Uterus (tissue), 4 donors: ENCODE measurements at places on chromosomes 1 and 21. TPM values are rescaled to one million over a fixed set of nuclear protein-coding genes. Genes with fewer than 3 reads are reported as not detected.

DNA sequence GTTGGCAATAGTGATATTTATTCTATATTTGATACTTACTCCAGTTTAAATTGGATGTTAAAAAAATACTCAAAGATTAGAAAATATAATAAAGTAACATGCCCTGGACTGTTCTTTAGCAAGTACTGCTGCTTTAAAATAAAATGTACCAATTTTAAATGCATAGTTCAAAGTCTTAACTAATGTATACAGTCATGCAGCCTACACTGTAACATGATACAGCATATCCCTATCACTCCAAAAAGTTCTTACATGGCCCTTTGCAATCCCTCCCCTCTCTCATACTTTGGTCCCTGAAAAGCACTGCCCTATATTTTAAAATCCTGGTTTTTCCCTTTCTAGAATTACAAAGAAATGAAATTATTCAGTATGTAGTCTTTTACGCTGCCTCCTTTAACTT is 726.6 kb downstream of the LTN1 start:
- H3K36me3 ChIP-seq: no peaks in the 10 kb centered on the region
- DNase-seq: no peak
- H3K27ac ChIP-seq: no peak overlapping the region
- H3K4me1 ChIP-seq: no peaks in the 10 kb centered on the region

DNA sequence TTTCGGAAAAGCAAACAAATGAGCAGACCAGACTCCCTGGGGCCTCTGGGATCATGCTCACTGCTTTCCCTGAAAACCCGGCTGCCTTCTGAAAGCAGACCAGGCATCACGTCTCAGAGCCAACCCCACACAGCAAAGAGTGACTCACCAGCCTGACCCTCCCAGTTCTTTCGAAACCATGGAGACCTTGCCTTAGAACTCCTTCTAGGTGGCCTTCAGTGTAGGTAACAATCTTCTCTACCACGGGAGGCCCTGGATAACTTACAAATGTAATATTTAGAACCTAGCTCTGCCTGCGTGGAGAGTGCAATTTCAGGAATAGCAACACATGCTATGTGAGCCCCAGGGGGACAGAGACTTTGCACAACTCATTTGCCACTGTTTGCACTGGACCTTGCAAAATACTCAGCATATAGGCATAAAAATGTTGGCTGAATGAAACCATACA is 105.2 kb downstream of the SUSD4 start:
- no peak overlapping the region for H3K4me3 ChIP-seq
- no peaks in the 10 kb centered on the region for H3K36me3 ChIP-seq
- DNase-seq: no peak

DNA sequence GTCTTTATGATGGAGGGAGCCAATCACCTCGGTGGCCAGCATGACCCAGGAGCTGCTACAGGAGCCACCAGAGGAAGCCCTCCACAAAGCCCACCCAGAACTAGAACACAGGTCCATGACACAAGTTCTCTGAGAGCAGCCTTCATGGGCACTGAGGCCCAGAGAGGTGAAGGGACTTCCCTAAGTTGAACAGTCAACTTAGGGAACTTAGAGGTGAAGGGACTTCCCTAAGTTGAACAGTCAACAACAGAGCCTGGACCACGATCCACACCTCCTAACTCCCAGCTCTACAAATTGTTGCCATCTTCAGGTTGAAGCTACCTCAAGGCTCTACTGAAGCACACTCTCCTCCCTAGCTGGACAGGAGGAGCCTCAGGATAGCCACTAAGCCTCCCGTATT is 132.7 kb downstream of the CCDC185 start:
- no peak overlapping the region for H3K4me3 ChIP-seq
- no peak overlapping the region for H3K27ac ChIP-seq
- DNase-seq: no peak
- no peaks in the 10 kb centered on the region for H3K27me3 ChIP-seq

DNA sequence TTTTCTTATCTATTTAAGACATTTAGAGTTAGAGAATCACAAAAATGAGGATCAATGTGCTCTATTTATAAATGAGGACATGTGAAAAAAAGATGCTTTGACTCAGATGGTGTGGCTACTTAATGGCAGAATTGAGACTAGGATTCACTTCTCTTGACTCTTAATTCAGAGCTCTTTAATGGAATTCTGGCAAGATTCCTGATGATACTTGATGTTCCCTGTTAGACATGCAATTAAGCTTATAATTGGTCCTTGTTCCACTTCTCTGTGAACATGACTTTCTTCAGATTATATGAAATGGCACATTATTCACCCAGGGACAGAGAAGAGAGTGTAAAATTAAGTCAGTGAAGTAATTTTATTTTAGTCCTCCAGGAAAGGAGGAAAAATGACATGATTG is 165.3 kb downstream of the LRRC7 start:
- no peaks in the 10 kb centered on the region for H3K36me3 ChIP-seq
- H3K4me1 ChIP-seq: no peaks in the 10 kb centered on the region
- no peak overlapping the region for H3K27ac ChIP-seq
- H3K27me3 ChIP-seq: no peaks in the 10 kb centered on the region
- DNase-seq: no peak

Gene AMY1B
- 4.6 TPM for total RNA-seq

- no peak overlapping the region for H3K27ac ChIP-seq
- no peak overlapping the region for H3K4me3 ChIP-seq
- H3K27me3 ChIP-seq: no peaks in the 10 kb centered on the region
- peaks cover 14% of the 10 kb centered on the region for H3K4me1 ChIP-seq
- peak; percentile 50 for DNase-seq
These were observed 3.1 kb upstream of the YRDC start for GRCh38 chr1:37811027-37811655.

DNA sequence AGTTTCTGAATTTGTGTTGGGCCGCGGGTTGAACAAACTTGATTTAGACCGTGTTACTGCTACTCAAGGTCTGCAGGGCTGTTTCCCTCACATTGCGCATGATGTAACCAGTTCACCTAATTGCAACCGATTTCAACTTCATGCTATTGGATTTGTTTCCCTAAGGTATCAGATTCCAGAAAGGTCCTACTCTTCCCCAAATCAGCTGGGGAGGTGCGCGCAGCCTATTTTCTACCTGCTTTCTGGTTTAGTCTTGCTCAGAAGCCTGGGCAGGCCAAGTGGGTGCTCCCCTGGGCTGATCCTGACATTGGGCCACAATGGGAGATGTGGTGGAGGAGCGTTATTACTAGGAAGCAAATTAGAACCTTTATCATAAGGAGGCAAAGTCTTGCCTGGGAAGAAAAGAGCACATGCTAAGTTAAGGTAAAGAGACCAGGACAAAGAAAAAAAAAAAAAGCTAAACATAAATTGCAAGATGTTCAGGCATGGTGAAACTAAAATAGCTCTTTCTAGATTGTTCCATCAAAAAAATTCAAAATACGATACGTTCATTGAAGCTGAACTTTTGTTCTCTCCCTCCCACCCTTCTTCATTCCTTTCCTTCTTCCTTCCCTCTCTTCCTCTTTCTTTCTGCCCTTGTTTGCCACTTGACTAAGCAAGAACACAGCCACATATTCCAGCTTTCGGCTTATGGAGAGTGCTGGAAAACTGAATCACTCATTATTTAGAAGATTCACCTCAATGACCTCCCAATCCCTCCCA is 28.8 kb upstream of the TARBP1 start:
- no peak for DNase-seq
- H3K27ac ChIP-seq: no peak overlapping the region
- H3K4me3 ChIP-seq: no peak overlapping the region
- H3K36me3 ChIP-seq: no peaks in the 10 kb centered on the region

Gene CD1E
- not detected for total RNA-seq

DNA sequence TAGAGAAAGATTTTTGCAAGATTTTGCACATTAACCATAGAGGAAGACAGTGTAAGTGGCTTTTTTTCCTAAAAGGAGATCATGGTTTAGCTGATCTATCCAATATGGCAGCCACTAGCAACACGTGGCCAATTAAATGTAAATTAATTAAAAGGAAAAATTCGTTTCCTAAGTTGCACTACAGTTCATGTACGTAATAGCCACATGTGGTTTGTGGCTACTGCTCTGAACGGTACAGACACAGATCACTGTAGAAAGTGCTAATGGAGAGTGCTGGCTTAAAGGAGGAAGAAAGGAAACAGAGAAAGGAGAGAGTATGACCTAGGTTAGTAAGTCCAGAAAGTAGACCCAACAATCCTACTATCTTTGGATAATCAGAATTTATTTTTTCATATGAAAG is 170.8 kb downstream of the SIPA1L2 start:
- H3K27me3 ChIP-seq: no peaks in the 10 kb centered on the region
- no peaks in the 10 kb centered on the region for H3K4me1 ChIP-seq
- H3K4me3 ChIP-seq: no peak overlapping the region
- DNase-seq: no peak
- no peak overlapping the region for H3K27ac ChIP-seq

DNA sequence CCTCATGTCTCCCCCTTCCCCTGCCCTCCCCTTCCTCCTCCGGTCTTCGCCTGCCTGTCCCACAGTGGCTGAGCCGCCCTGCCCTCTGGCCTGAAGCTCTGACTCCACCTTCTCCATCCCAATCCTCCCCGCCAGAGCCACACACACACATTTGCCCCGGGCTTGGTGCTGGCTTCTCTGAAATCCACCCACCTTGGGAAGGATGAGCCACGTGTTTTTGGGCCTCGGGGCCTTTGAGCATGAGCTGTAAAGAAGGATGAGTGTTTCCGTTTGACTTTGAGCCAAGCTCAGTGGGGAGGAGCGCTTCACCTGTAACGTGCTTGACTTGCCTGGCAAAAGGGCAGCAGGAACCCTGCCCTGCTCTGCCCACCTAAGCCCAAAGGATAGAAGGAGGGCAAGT is 295.1 kb downstream of the SIPA1L2 start:
- H3K4me3 ChIP-seq: no peak overlapping the region
- no peaks in the 10 kb centered on the region for H3K4me1 ChIP-seq
- H3K36me3 ChIP-seq: no peaks in the 10 kb centered on the region
- no peak overlapping the region for H3K27ac ChIP-seq
- no peaks in the 10 kb centered on the region for H3K27me3 ChIP-seq

DNA sequence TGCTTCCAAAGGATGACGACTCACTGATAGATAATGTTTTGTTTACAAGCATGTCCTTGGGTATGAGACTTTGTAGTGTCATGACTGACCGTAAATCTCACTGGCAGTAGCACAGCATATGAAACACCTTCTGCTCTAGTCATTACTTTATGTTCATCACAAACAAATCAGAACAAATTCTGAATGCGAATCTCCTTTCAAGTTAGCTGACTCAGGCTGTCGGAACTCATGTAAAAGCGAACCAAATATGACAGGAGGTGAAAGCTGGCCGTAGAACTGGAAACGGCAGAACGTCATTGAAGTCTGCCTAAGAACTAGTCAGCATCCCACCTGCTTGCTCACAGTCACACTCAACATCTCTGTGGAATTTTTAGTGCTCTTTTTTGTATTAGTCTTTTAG is 143.9 kb downstream of the RGS7 start:
- H3K27ac ChIP-seq: no peak overlapping the region
- H3K4me3 ChIP-seq: no peak overlapping the region
- no peaks in the 10 kb centered on the region for H3K36me3 ChIP-seq
- DNase-seq: no peak

GRCh38 chr1:199867601-199868000 is 159.9 kb upstream of the NR5A2 start:
- DNase-seq: no peak
- no peaks in the 10 kb centered on the region for H3K27me3 ChIP-seq
- no peaks in the 10 kb centered on the region for H3K36me3 ChIP-seq
- H3K4me3 ChIP-seq: no peak overlapping the region
- H3K4me1 ChIP-seq: no peaks in the 10 kb centered on the region

DNA sequence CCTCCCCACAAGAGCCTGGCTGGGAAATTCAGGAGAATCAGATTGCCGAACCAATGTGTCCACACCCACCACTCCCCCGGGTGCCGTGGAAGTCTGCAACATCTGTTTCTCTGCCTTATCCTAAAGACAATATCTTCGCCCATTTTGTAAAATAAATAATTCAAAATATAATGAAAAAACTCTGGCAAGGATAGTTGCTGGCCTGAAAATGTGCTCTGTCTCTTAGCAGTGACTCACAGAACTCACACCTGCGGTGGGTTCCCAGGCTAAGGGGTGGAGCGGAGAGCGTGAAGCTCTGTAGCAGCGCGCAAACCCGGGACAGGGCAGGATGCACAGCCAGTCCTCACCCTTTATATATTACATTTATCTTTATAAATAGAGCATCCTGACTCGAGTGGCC is 99.9 kb downstream of the COLGALT2 start:
- H3K4me1 ChIP-seq: no peaks in the 10 kb centered on the region
- H3K27me3 ChIP-seq: no peaks in the 10 kb centered on the region
- H3K36me3 ChIP-seq: no peaks in the 10 kb centered on the region
- no peak overlapping the region for H3K4me3 ChIP-seq
- no peak for DNase-seq

DNA sequence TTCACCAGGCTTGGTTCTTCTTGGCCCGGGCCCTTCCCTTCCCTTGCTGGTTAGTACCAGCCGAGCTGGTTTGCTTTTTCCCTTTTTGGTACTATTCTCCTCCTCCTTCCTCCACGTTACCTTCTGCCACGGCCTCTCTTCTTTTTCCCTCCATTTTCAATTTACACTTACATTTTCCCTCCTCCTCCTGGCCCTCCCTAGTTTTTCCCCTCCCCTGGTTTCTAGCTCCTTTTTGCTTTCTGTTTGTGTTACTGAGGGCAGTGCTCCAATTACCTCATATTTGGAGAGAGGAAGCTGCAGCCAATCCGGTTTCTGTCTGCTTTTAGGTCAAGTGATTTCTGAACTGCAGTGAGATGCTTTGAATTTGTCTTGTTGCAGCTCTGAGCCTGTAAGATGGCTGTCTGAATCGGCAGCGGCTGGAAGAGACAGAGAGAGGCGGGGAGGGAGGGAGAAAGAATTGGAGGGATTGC is 63.7 kb downstream of the MACF1 start:
- H3K27me3 ChIP-seq: no peaks in the 10 kb centered on the region
- DNase-seq: peak; percentile 78
- peaks cover 20% of the 10 kb centered on the region for H3K4me1 ChIP-seq
- no peaks in the 10 kb centered on the region for H3K36me3 ChIP-seq

GRCh38 chr1:201807958-201808632 is 20.9 kb upstream of the IPO9 start:
- H3K27ac ChIP-seq: no peak overlapping the region
- DNase-seq: no peak
- no peak overlapping the region for H3K4me3 ChIP-seq
- H3K36me3 ChIP-seq: no peaks in the 10 kb centered on the region
- no peaks in the 10 kb centered on the region for H3K27me3 ChIP-seq
- H3K4me1 ChIP-seq: no peaks in the 10 kb centered on the region

DNA sequence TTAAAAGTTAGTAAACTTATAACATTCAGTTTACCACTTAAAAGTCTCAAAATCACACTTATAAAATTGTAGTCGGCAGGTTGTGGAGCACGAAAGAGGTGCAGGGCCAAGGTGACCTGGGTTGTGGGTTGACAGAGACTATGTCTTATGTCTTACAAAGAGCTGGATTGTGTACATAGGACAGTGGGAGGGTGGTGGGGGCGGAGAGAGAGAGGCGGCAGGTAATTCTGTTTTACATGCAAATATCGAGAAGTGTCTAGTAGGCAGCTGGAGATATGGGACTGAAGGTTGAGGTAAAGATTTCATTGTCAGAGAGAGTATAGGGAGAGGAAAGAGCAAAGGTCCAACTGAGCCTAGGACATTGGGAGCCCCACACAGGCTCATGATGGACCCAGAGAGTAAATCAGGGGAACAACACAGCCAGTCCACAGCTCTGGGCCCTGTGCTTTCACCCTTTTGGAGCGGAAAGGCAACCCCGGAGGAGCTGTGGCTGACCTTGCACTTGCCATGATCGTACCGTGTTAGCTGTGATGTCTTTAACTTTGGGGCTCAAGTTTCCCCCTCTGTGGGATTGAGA is 28.1 kb upstream of the ZBTB18 start:
- H3K27ac ChIP-seq: no peak overlapping the region
- H3K27me3 ChIP-seq: no peaks in the 10 kb centered on the region
- no peak overlapping the region for H3K4me3 ChIP-seq
- no peaks in the 10 kb centered on the region for H3K4me1 ChIP-seq
- no peak for DNase-seq
